Stimulated activated CD8-positive, alpha-beta memory T cell treated with anti-CD3 and anti-CD28 coated beads, Interleukin-7, amount 100 ng/mL, for 4 hours (primary cell): ENCODE measurements at places on chromosomes 16 and 17.
A peak's percentile ranks its signal among the peaks of the same experiment; 100 is the strongest.

DNA sequence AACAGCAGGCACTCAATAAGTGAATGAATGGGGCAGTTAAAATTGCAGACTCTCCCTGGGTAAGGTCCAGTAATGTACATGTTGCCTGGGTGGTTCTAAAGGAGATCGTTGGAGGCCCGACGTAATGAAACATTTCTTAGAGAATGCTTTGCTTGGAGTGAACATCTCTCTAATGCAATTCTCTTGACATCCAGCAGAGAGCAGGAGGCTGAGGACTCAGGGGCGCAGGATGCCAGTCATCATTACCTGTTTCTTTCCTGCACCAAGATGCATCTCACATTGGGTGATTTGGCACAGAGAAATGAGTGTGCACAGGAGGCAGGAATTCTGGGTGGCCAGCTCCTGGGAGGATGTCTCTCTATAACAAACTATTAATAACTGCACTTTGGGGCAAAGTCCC is 130.3 kb upstream of the RBBP6 start:
- DNase-seq: no peak

DNA sequence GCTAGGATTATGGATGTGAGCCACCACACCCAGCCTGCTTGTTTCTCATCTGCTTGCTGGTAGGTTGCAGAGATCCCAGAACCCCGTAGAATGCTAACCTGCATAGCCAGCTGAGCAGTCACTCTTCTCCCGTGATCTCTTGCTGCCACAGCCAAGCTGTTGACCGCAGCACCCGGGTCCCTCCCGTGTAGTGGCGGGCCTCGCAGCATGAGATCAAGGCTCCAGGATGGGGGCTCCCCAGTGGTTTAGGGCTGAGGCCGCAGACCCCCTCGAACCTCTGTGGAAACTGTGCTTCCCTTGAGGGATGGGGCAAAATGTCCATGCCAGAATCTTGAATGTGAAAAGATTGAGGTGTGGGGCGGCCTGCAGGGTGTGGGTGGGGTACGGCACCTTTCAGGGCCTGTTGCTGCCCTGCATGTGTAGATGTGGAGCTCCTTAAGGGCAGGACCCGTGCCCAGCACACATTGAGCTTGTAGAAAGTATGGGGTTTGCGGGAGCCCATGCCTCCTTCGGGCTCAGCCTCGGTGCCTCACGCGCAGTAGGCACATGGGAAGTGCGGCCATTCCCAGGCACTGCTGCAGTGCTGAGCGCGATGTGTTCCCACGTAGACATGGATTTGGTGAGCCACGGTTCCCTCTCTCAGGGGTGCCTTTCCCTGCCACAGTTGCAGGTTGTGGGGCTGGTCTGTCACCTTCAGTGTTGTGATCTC is 99.9 kb downstream of the BANP start:
- no peak for DNase-seq

GRCh38 chr17:38507436-38507835 is 79.2 kb downstream of the ARHGAP23 start:
- DNase-seq: no peak

DNA sequence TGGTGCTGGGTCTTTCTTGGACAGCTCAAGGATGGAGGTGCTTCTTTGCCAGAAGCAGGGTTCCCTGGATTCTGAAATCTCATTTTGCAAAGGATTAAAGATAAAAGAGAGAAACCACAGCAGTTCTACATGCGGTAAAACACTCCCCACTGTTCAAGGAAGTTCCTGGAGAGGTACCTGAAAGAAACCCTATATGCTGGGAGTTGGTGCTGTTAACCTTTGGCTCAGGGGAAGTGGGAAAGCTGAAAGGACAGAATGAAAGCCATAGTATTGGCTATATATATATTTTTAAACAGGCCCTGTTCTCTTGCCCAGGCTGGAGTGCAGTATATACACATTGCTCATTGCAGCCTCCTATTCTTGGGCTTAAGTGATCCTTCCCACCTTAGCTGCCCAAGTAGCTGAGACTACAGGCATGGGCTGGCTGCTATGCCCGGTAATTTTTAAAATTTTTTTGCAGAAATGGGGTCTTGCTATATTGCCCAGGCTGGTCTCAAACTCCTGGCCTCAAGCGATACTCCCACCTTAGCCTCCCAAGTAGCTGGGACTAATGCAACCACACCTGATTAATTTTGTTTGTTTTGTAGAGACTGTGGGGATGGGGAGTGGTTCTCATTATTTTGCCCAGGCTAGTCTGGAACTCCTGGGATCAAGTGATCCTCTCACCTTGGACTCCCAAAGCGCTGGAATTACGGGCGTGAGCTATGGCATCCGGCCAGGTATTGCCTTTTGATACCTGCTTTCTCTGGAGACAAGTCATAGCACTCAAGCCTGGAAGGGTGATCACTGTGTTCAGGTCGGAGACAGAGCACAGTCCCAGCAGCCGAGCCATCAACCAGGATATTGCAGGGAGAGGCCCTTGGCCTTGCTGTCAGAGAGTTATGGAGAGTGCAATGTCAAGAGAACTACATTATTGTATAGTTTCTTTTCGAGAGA is 55.2 kb downstream of the MSI2 start:
- no peak for DNase-seq

DNA sequence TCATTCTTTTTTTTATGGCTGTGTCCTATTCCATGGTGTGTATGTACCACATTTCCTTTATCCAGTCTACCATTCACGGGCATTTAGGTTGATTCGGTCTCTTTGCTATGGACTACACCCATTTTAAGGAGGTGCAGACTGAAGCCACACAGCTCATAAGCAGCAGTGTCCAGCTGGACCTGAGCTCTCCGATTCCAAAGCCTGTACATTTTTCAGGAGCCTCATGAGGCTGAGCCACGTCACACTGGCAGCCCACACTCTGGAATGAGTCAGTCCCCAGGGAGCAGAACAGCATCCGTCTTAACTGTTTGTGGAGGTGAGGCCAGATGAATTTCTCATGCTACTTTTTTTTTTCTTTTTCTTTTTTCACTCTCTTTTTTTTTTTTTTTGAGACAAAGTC is 116.1 kb downstream of the C16orf95 start:
- no peak for DNase-seq

- no peak for DNase-seq
These were observed 133.1 kb downstream of the SNX11 start for GRCh38 chr17:48240562-48241130.

- no peak for DNase-seq
These were observed 81.1 kb downstream of the MSI2 start for GRCh38 chr17:57337390-57337789.

DNA sequence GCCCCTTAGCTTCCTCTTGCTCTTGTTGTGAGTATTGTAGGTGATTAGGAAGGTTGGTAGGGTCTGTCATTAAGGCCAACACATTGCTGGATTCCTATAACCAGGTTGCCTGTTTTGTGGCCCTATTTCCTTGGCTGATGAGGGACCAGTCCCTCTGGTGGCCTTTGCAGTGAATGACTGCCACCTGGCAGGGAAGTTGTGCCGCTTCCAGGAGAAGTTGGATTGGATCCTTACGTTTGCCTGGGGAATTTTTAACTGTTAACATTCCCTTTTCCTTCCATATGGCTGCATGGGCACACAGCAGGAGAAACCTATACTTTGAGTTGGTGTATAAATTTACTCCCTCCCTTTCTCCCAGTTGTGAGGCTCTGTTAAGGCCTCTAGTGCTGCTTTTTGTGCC is 32.4 kb downstream of the LCMT1 start:
- no peak for DNase-seq

- DNase-seq: no peak
These were observed 245.2 kb downstream of the SEC14L1 start for GRCh38 chr17:77385750-77386501.

DNA sequence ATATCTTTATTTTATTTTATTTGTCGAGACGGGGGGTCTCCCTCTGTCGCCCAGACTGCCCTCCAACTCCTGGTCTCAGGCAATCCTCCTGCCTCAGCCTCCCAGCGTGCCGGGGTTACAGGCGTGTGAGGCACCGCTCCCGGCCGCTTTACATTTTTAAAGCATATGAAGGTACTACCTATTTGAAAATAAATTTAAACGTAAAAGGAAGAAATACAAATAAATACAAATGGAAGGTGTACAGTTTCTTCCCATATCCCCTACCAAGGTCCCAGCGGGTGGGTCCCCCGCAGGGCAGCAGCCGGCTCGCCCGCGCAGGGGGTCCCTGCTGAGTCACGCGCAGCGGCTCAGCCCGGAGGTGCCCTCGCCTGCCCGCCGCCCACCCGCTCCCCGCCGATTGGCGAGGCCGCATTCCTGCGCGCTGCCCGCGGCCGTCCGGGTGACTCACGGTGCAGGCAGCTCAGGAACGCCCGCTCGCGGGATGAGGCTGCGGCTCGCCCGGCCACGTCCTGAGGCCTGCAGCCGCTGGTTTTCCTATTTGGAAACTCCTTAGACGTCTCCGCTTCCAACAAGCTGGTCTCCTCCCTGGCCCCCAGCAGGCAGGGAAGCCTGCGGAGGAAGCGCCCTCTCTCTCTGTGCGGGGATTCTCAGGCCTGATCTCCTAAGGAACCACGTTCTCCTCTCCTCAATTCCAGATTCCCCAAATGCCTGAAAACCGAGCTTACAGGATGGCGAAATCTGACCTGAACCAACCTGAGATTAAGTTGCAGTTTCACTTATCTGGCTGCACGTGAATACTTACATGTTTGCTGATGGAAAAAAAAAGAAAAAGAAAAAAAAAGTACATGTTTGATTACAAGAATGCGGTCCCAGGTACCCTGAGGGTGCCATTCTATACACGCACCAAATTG is 54.8 kb upstream of the MAP3K14 start:
- peak; percentile 30 for DNase-seq

DNA sequence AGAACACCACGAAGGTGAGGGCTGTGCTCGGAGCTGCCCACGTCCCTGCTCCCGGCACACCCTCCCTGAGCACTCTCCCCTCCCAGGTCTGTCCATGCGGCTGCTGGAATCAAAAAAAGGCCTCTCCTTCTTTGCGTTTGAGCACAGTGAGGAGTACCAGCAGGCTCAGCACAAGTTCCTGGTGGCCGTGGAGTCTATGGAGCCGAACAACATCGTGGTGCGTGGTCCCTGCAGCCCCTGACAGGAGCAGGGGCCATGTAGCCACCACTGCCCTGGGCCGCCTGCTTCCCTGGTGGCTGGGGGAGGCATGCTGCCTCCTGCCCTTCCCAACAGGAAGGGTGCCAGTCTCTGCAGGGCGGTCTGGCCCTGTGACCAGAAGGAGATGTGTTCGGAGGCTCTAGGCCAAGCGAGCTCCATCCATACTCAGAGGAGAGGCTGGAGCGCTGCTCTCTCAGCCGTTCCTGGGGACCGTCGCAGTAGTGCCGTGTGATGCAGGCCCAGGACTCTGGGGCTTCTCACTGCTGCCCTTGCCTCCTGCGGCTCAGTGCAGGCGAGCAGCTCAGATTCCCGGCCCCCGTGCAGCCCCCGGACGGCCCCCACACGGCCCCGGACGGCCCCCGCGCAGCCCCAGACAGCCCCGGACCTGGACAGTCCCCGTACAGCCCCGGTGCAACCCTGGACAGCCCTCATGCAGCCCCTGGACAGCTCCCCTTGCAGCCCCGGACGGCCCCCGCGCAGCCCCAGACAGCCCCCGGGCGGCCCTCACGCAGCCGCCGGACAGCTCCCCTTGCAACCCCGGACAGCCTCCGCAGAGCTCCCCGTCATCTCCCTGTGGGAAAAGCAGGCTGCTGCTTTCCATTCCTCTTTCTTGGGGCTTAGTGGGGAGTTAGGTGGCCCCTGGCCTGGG is 20.5 kb downstream of the TCF25 start:
- DNase-seq: no peak

DNA sequence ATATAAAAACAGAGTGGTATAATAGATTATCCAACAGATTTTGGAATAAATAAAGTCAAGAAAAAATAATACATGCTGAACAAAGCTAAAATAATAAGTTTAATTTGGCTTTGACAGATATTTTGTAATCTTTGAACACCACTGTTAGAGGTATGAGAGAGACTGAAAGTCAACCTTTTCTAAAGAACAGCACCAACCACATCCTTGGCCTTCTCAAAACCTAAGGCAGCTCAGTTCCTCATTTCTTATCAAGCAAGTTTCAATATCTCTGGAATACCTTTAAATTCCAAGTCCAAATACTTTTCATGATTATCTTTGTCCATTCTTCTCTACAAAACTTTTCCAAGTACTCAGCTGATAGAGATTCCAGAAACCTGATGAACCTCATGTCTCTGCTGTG is 1603.8 kb downstream of the CDH8 start:
- no peak for DNase-seq

GRCh38 chr16:85126705-85127378 is 14.6 kb upstream of the CIBAR2 start:
- DNase-seq: peak; percentile 42
